ENCODE measurements at places on chromosomes 7 and 10. TPM values are rescaled to one million over a fixed set of nuclear protein-coding genes. Genes with fewer than 3 reads are reported as not detected.

- no peak for ATAC-seq
Measured at GRCh38 chr7:26629696-26630095, 234.7 kb downstream of the SKAP2 start.

DNA sequence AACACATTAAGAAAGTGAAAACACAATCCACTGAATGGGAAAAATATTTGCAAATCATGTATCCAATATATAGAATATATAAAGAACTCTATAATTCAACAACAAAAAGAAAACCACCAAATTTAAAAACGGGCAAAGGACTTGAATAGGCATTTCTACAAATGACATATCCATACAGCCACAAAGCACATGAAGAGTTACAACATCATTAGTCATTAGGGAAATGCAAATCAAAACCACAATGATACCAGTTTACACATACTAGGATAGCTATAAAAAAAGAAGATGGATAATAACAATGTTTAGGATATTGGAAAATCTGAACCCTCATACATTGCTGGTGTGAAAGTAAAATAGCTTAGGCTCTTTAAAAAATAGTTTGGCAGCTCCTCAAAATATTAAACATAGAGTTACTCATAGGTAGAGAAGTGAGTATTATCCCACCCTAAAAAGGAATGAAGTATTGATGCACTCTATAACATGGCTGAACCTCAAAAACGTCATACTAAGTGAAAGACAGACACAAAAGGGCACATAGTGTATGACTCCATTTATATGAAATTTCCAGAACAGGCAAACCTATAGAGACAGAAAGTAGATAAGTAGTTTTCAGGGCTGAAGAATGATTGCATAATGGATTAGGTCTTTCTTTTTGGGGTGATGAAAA lies 4.5 kb downstream of the ZPBP start:
- no peak for ATAC-seq

- no peak for ATAC-seq
Measured at GRCh38 chr10:178723-179122, 43.5 kb downstream of the ZMYND11 start.

- no peak for ATAC-seq
Measured at GRCh38 chr10:76175533-76176165, 744.2 kb downstream of the LRMDA start.

Gene ASB10
- total RNA-seq: not detected

Gene NSUN5
- 22.1 TPM for total RNA-seq

- ATAC-seq: no peak
Measured at GRCh38 chr7:93985101-93985500, 19.1 kb downstream of the BET1 start.

DNA sequence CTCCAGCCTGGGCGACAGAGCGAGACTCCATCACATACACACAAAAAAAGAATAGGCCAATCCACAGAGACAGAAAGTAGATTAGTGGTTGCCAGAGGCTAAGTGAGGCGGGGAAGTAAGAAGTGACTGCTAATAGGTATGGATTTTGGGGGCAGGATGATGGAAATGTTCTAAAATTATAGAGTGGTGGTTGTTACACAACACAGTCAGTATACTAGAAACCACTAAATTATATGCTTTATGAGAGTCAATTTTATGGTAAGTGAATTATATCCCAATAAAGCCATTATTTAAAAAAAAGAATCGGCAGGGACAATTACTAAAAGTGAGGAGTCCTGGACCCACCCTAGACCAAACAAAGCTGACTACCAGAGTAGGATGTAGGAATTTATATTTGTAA lies 24.3 kb downstream of the DENND2A start:
- ATAC-seq: no peak

- no peak for ATAC-seq
Measured at GRCh38 chr10:34163075-34163905, 651.8 kb downstream of the PARD3 start.

GRCh38 chr10:110416776-110417711 lies 80.7 kb upstream of the DUSP5 start:
- ATAC-seq: peak; percentile 86

- no peak for ATAC-seq
Measured at GRCh38 chr10:59057345-59057744, 119.1 kb upstream of the PHYHIPL start.

GRCh38 chr10:27911011-27911410 lies 87.9 kb downstream of the ODAD2 start:
- ATAC-seq: no peak

DNA sequence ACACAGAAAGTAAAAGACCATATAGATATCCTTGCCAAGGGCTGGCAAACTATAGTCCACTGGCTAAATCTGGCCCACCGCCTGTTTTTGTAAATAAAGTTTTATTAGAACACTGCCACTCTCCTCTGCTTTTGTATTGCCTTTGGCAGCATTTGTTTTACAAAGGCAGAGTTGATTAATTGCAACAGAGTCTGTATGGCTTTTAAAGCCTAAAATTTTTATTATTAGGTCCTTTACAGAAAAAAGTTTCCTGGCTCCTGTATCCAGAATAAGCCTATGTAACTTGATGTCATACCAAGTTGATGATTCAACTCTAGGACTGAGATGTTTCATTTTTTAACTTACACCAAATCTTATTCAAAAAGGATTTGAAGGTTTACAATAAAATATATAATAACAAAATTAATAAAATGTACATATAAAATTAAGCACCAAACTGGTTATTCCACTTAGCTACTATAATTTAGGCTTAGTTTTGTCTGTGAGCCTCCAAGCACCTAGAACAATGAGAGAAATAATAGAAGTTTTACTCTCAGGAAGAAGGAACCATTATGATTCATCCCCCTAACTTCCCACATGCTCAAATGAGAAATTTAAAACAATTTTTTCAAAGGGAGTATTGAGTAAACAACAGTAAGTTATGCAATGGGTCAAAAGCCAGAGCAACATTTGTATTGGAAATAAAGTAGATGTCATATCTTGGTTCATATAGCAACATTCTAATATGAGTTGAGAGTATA lies 31.9 kb downstream of the CPED1 start:
- peak; percentile 29 for ATAC-seq

All from esophagus mucosa (tissue), 1 donor.